Heart right ventricle (tissue), 16 donors: ENCODE measurements at places on chromosomes 16 and 17. TPM values are rescaled to one million over a fixed set of nuclear protein-coding genes. Genes with fewer than 3 reads are reported as not detected.
A peak's percentile ranks its signal among the peaks of the same experiment; 100 is the strongest.

DNA sequence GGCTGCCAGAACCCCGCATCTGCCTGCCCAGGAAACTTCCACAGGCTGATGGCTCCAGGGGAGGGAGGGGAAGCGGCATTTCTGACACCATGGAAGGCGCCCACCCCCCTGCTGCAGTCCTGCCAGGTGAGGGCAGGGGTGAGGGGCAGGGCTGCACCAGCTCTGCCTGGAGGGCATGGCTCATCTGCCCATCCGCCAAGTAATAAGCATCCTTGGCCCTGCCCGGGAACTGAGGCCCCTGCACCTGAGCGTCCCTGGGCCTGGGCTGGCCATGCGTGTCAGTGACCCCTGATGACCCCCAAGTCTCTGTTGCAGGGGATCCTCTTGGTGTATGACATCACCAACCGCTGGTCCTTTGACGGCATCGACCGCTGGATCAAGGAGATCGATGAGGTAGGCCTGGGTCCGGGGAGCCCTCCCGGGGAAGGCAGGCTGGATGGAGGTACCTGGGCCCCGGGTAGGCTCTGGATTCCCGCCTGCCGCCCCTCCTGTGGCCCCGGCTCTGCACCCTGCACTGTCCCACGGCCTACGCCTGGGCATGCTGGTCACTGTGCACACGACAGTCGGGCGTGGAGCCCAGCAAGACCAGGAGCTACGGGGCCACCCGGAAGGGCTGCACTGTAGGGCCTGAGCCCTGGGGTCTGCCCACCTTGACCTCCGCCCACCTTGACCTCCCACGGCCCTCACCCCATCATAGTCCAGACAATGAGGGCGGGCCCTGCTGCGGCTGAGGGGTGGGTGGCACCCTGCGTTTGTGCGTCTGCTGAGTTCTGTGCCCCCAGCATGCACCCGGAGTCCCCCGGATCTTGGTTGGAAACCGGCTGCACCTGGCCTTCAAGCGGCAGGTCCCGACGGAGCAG, 5.4 kb upstream of the WFIKKN1 start:
- no peak for DNase-seq

GRCh38 chr17:73401911-73402310, 90.1 kb upstream of the CDC42EP4 start:
- peak; percentile 71 for DNase-seq

GRCh38 chr17:20159406-20160069, 150.4 kb downstream of the SPECC1 start:
- DNase-seq = no peak

GRCh38 chr17:38915639-38915995, 9.8 kb upstream of the LASP1NB start:
- no peak for DNase-seq

GRCh38 chr16:853306-853705, 52.8 kb upstream of the GNG13 start:
- DNase-seq = no peak

- DNase-seq = no peak
Measured at GRCh38 chr17:57010487-57010886, 32.6 kb downstream of the SCPEP1 start.

DNA sequence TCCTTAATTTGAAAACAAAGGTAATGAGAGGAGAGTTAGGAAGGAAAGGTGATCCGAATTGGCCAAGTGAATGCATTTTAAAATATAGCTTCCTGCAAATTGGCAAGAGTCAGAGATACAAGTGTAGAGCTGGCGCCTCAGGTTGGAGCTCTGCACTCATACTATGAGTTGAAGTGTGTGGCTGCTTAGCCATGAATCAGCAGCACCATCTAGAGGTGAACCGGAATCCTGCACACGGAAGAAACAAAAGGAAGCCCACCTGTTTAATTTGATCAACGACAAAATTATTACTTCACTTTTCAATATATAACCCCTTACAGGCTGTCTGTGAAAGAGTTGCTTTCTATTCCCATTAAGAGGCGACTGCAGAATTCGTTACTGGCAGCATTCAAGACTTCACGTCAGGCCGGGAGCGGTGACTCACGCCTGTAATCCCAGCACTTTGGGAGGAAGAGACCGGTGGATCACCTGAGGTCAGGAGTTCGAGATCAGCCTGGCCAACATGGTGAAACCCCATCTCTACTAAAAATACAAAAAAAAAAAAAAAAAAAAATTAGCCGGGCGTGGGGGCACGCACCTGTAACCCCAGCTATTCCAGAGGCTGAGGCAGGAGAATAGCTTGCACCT, 1253.7 kb upstream of the CDH8 start:
- no peak for DNase-seq

DNA sequence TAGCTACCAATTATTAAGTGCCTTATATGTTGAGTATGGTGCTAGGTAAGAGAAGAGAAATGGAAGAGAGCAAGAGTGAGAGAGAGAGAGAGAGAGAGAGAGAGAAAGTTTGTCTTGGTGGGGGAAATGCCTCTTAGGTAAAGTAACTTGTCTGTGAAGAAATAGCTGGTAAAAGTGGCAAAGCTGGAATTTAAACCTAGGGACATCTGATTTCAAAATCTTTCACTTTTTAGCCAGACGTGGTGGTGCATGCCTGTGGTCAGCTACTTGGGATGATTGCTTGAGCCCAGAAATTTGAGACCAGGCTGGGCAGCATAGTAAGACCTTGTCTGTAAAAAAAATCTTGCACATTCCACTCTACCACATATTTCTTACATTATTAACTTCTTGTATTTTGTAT, 23.0 kb upstream of the CDR2 start:
- DNase-seq = no peak

DNA sequence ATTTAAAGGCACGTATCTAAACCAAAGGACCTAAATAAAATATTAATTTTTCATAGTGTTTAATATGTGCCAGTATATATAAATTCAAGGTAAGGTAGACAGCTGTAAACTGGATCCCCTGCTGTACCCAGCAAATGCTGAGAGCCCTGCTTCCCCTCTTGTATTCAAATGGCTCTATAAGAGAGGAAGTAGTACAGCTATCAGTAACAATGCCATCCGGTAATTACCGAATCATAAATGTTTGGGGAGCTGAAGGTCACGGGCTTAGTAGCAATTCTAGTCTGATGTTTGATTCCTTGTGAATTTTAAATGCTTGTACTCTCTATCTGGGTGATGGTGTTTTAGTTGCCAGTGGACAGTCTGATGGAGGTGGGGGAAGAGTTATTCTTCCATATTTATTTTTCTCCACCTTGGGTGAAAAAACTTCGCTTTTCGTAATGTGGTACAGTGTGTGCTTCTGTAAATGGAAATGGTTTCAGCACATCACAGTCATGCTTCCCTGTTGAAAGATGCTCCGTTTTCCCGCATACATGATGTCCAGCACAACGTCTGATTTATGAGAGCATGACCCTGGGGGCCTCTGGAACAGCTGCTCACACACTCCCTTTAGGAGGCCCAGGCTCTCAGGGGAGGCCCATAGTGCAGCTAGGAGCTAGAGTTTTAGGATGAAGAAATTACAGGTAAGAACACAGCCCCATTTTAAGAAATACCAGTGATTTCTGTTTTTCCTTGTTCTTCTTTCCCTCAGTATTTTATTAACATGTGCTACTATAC, 423.9 kb downstream of the WWOX start:
- no peak for DNase-seq

DNA sequence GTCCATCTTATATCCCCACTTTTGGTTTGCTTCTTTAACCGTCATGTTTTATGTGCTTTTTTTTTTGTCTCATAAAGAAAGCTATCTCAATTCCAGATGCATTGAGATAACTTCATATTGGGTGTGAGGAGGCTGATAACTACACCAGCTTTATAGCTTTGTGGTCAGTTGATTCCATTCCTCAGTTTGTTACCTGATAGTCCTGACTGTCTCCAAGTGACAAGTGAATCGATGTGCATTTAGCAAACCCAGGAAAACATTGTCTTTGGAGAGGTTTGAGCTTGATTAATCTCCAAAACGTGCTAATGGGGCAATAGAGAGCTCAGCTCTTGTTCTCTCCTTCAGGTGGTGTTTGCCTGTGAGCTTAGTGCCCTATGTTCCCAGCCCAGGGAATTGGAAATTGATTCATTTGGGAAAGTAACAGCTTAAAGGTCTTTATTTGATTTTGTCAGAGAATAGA, 22.7 kb downstream of the HS3ST3B1 start:
- no peak for DNase-seq

DNA sequence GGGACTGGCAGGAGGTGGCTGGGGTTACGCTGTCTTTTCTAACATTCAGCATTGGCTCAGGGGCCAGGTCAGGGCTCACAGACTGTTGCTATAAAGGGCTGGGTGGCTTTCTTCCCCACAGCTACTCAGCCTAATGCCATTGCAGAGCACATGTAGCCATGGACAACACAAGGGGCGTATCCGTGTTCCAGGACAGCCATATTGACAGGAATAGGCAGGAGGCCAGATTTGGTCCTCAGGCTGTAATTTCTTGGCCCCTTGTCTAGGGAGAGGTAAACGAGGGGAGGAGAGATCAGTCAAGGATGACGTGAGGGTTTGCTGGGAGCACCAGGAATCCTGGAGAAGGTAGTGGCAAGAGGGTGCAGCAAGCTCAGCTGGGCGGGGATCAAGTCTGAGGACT, 21.2 kb upstream of the MYO15B start:
- no peak for DNase-seq

Gene CCDC200
- total RNA-seq = not detected

Gene SSTR5
- total RNA-seq = 10.6 TPM

Gene ZNF768
- total RNA-seq = 48.0 TPM
